Left lobe of liver (tissue), 2 donors: ENCODE measurements at places on chromosomes 16 and 17.

DNA sequence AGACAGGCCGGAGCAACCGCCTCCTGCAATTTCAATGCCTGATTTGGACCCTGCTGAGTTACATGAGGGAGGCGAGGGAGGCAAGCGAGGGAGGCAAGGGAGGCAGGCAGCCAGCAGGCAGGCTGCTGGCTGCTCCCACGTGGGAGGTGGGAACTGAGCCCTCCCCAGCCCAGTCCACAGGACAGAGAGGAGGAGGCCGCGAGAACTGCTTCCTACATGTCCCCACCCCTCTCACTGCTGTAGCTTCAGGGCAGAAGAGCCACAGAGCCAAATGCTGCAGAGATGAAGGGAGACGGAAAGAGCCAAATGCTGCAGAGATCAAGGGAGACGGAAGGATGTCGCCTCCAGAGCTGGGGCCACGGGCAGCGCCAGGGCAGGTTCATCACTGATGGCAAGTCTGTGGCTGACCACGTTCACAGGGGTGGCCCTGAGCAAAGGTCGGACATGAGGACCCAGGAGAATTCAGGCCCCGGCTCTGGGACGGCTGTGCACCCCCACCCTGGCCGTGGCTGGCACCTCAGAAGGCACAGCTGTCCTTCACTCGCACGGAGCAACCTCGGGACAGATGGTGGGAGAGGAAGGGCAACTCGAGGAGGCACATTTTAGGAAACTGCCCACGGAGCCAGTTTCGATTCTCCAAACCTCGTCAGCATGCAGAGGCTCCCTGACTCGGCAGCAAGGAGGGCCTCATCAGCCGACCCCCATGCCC is 21.5 kb downstream of the RPH3AL start:
- no peak for DNase-seq

DNA sequence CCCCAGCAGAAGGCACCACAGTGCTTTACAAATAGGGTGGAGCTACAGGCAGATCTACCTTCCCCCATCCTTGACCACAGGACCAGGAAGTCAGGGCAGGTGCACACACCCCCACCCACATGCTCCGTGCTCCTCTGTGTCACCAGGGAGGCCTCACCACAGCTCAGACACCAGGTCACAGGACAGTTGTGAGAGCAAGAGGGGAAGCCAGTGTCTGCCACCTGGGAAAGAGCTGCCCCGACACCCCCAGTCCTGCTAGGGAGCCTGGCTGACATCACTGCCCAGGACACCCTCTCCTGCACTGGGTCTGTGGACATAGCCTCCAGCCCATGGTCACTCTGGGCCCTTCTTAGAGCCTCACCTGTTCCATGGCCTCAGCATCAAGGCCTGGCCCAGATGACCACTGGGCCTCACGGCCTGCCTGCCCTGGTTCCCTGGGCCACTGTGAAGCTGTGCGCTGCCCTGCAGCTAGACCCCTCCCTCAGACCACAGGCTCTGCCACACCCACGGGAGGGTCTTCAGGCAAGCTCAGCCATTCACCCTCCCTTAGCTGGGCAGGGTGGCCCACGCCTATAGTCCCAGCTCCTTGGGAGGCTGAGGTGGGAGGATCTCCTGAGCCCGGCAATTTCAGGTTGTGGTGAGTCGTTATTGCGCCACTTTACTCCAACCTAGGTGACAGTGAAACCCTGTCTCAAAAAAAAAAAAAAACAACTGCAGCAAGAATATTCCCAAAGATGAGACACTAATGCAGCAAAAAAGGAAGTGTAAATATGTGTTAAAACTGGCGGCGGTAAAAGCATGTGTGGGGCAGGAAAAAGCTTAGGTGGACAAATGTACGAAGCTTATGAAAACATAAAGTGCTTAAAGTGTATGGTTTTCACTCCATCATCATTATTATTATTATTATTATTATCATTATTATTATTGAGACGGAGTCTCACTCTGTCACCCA is 14.2 kb downstream of the POLR3K start:
- no peak for DNase-seq

DNA sequence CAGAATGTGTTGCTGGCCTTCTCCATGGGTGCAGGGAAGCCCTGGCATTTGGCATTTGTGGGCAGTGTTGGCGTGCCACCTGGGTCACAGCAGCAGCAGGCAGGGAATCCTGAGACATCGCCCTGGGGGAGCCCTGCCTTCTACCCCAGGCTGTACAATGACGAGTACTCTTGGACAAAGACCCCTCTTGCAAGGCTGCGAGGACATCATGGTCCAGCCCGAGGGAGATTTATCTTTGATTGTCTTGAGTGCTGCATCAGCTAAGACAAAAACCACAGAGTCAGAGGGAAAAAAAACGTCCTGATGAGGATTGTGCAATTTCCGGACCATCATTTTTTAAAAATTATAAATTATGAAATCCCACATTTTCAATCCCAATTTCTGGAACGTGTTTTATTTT is 3.7 kb downstream of the CRISPLD2 start:
- DNase-seq = no peak

DNA sequence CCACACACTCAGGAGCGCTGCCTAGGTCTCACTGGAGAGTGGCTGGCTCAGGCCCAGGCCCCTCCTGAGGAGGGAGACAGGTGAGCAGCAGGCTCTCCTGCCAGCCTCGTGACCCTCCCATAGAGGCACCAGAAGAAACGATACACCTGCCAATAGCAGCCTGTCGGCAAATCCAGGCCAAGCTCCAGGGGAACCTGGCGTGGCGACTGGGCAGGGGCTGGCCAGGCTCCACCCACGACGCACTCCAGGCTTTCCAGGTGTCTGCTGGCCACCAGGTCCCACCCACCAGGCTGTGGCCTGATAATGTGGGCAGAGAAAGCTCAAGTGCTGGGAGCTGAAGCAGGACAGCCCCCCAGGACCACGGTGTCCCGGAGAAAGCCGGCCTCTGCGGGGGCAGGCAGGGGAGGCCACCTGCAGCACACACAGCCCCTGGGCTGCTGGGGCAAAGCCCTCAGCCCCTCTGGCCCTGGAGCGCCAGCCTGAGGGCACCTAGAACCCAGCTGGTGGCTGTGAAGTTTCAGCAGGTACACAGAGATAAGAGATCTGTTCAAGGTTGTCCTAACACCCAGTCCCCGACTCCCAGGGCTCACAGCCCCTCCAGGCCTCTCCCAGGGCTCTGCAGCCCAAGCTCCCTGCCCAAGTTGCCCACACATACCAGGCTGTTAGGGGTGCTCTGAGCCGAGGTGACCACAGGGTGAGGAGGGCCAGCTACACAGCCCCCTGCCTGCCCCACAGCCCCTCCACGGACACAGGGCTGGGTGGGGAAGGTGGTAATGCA is 2.4 kb downstream of the PGAP6 start:
- peak; percentile 48 for DNase-seq

DNA sequence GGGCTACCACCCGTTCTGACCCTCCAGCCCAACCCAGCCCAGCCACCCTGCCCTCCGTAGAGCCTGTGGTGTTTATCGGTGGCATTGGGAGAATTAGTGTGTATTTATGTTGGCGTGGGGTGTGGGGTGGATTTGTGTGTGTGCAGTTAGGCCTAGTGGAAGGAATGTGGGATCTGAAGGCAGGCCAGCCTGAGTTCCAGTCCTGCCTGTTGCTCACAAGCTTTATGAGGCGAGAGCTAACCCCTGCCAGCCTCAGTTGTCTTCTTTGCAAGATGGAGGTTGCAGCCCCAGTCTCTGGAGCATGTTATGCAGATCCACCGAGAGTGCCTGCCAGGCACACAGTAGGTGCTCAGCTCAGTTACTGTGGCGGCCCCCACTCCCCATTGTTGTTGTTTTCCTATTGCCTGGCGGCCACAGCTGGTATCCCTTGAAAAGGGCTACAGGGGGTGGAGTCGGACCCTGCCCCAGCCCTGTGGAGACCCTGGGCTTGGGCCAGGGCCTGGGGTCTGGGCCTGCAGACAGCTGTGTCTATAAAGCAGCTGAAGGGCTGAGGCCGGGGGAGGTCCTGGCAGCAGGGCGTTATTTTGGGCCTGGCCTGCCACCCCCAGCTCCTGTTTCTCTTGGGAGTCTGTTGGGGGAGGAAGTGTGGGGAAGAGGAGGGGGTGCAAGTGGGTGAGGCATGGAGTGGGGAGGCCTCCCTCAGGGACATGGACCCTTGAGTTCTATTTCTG is 5.1 kb downstream of the ERBB2 start:
- no peak for DNase-seq

DNA sequence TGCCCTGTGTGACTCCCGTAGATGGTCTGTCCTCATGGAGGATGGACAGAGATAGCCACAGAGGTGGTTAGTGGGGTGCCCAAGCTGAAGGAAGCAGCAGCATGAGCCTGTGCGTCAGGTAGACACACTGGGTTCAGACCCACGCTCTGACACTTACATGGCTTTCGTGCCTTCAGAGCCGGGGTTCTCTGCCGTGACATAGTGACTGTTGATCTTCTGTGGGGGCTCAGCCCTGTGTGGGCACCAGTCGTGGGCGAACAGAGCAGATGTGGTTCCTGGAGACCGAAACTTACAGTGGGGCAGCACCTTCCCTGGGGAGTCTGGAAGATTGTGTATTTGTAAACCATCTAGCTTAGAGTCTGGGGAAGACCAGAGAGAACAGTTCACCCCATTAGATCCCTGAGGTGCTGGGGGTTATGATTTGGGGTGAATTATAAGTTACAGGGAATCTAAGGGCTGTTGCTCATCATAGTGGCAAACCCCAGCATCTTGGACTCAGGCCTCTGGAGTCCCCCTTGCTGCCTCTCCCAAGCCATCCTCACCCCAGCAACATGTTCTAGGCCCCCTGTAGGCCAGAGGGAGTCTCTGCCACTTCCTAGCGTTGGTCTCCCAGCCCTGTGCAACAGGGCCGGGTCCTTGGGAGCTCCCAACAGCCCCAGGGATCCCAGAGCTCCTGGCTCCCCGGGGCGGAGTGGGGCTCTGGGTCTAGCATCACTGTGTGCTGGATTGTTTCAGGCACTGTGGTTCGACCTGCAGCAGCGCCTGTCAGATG is 28.6 kb downstream of the NECAB2 start:
- DNase-seq = no peak
